ENCODE measurements at places on chromosomes 5 and 9. TPM values are rescaled to one million over a fixed set of nuclear protein-coding genes. Genes with fewer than 3 reads are reported as not detected.

Gene TEX48
- total RNA-seq, result not detected

Gene SHLD3
- total RNA-seq, result 4.8 TPM

Gene THBS4
- total RNA-seq, result 20.3 TPM

Gene CRB2
- total RNA-seq, result 8.6 TPM

Gene FAM120AOS
- 32.9 TPM for total RNA-seq

Gene PTGR1
- 44.7 TPM for total RNA-seq

Gene C9orf153
- total RNA-seq, result 0.99 TPM

Gene PCDHB14
- 10.4 TPM for total RNA-seq

Gene RICTOR
- total RNA-seq, result 100 TPM

Gene TMEM252
- not detected for total RNA-seq

Gene NOTCH1
- 37.8 TPM for total RNA-seq

Gene QRFP
- not detected for total RNA-seq

Gene STARD4
- total RNA-seq, result 48.7 TPM

Gene CD14
- 38.3 TPM for total RNA-seq

Gene SPINK9
- not detected for total RNA-seq

Gene CDH10
- total RNA-seq, result 12.0 TPM

Gene RNF183
- total RNA-seq, result not detected

Gene UNC5A
- 3.1 TPM for total RNA-seq

Gene ITK
- total RNA-seq, result 0.50 TPM

Gene MTRR
- total RNA-seq, result 37.0 TPM

Gene ZNF622
- 29.4 TPM for total RNA-seq

Gene INSL4
- total RNA-seq, result not detected

Gene RGS14
- total RNA-seq, result 7.5 TPM

Gene HSPA9
- total RNA-seq, result 218 TPM

Gene VCP
- 201 TPM for total RNA-seq

Gene GPR150
- total RNA-seq, result 0.50 TPM

Gene WNK2
- total RNA-seq, result 29.2 TPM

Data from spinal cord (tissue), 10 donors.